ENCODE measurements at places on chromosomes 13 and 19.

DNA sequence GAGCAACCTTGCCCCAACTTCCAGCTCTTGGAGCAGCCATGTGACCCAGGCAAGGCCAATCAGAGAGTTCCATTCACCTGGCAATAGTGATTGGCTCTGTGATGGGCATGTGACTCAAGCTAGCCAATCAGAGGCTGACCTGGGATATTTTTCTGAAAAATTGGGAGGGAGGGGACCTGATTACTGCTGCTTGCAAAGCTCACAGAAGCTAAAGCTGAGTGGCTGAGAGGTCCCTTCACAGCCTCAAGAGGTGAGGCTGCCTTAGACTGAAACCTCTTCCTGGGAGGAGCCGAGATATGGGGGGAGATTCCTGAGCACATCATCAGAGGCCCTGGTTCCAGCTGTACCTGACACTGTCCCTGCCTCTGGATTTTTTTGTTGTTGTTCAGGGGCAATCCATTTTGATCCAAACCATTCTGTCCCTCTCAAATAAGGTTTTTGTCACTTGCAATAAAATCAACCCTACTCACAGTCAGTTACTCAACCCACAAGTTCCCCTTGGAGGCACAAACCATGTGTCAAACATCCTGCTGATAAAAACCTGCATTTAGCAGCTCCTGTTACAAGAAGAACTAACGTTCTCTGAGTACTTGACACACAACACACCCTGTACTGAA, 4.8 kb downstream of the CIB3 start:
- DNase-seq, result no peak

DNA sequence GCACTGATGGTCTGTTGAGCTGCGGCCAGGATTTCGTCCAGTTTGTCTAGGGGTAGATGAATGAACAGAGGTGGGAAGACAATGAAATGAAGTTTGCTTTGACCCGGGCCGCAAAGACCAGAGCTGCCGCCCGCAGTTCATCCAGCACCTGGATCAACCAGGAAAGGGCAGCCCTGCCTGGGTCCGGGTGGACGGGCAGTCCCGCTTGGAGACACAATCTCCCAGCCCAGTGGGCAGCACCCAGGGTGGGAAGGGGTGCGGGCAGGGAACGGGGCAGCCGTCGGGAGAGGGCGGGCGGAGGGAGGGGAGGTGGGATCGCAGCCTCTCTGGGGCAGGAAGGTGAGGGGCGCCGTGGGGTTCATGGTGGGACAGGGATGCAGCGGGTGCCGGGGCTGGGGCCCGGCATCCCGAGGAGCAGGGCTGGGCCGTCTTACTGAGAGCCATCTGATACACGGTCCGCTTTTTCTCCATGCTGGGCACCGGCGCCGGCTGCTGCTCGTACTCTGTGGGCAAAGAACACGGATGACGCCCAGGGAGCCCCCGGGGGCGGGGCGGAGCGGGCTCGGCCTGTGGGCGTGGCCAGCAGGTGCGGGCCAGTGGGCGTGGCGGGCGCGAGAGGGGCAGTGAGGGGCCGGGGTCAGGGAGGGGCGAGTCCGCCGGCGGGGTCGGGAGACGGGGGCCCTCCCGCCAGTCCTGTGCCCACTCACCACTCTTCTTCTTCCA, 33.1 kb downstream of the SHANK1 start:
- no peak for DNase-seq

GRCh38 chr13:41494202-41494601, 36.9 kb downstream of the RGCC start:
- DNase-seq, result no peak

DNA sequence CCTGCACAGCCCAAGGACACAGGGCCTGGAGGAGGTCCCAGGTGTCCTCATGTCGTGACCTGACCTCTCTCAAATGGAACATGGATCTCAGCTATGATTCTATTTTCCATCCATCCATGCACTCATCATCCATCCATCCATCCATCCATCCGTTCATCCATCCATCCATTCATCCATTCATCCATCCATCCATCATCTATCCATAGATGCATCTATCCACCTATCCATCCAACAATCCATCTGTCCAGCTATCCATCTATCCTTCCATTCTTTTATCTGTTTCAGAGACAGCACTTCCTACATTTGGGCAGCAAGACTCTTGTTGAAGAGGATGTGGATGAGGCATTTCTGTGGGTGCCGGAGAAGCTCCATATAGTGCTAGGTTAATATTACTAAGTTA, 86.7 kb downstream of the SCGB2B2 start:
- no peak for DNase-seq

DNA sequence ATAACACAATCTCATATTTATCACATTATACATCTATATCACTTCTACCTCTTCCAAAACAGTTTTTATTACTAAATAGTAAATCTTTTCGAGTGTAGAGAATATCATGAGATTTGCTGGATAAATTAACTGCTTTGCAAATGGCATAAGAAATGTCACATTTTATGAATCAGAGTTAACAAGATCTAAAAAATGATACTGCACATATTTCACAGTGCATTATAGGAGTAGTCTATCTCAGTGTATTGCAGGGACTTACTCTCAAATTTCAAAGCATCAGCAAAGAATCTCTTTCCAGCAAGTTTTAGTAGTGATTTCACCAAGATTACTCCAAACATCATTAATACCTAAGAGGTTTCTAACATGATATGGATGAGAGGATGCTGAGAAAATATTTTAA, 687.1 kb upstream of the SLITRK1 start:
- DNase-seq, result no peak
